ENCODE measurements at places on chromosomes 1 and 21.

- DNase-seq, result no peak
Measured at GRCh38 chr1:161502181-161502580, 3.1 kb upstream of the FCGR2A start.

DNA sequence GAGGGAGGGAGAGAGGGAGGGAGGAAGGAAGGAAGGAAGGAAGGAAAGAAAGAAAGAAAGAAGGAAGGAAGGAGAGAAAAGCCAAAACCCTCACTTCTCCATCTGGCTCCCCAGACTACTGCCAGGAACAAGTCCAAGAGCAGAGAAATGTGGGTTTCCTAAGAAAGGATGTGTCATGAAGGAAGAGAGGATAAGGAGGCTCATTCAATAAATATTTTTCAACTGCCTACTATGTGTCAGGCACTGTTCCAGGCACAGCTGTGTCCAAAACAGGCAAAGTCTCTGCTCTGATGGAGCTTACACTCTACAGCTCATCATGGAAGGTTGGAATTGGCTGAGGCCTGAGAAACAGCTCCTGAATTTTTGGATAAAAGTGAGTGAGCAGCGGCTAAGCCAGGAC lies 42.6 kb upstream of the ATP2B4 start:
- DNase-seq, result peak; percentile 39

DNA sequence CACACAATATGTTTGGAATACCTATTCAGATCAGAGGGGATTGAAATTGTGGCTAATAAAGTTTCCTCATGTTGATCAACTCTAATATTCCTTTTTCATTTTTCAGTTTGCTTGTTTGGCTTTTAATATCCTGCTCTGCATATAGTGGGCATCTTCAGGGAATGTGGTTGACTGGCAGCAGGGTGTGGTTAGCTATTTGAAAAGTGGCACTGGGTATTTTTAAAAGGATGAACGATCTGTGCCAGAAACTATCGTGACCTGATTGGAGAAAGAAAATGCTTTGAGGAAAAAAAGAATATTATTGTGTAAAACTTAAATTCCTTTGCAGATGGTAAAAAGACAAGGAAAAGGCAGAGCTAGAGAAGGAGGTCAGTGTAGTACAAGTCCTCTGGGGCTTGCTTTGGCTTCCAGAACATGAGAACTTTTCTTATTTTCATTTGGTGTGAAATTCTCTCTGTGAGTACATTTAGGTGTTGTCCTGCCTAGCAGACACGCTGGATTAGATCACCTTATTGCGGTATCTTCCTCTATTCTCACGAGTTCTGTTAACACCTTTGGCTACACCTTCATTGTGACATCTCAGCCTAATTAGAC lies 329.7 kb upstream of the SNX7 start:
- no peak for DNase-seq

- no peak for DNase-seq
Measured at GRCh38 chr1:243902100-243902499, 52.1 kb upstream of the AKT3 start.

GRCh38 chr1:185239861-185240260 lies 77.2 kb downstream of the IVNS1ABP start:
- DNase-seq, result no peak

DNA sequence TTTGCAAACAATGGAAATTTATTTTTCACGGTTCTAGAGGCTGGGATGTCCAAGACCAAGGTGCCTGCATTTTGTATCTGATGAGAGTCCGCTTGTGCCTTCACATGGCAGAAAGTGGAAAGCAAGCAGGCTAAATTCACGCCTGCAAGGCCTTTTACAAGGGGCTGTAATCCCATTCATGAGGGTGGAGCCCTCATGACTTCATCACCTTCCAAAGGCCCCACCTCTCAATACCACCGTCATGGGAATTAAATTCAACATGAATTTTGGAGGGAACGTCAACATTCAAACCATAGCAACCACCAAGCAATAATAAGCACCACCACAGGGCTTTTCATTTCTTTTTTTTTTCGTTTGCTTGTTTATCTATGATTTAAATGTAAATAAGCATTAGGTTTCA lies 115.3 kb downstream of the C1orf21 start:
- DNase-seq, result no peak

DNA sequence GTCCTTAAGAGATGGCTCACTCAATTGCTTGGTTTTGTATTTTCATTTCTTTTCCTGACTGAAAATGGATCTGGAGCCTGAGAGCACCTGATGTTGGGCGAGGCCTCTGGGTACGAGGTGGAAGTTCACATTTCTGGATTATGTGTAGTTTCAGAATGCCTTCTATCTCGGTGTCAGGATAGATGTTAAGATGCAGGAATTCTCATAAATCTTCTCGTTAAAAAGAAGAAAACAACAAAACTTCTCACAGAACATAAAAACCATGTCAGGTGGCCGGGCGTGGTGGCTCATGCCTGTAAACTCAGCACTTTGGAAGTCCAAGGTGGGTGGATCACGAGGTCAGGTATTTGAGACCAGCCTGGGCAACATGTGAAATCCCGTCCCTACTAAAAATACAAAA lies 101.8 kb downstream of the RHOU start:
- no peak for DNase-seq

DNA sequence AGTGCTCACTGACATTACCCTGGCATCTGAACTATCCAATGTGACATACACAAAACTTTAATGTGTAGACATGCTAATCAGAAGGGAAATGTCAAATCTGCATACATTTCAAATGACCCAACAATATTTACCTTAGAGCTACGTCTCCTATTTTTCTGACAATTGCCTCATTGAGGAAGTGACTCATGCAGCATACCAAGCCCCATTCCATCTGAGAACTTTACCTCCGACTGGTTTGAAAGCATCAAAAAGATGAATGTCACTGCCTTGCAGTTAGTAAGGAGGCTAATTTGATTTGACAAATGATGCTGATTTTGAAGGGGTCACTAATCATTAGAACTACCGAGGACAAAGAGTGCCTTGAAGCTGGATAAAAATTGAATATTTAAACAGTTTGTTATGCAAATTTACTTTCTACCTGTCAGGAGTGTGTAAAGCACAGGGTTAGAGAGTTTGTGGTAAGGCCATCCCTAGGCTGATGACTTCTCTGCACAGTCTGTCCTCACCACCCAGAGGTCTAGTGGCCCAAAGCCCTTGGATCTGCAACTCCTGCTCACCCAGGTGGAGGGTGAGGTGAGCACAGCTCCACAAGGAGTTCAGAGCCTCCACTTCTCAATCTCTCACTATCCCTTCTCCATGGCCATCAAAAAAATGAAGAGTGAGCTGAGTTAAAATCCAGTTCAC lies 500.3 kb upstream of the C1orf87 start:
- DNase-seq, result peak; percentile 85

DNA sequence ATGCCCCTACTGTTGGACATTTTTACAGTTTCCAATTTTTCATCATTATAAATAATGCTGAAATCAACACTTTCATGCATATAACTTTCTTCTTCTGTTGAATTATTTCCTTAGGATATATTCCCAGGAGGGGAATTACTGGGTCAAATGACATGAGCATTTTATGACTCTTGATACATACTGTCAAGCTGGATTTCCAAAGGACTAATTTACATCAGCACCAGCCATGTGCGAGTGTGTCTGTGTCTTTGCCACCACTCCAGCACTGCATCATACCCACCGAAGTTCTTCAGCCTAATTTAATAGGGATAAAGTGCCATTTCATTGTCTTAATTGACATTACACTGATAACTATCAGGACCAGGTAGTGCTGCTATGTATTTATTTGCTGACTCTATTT lies 146.7 kb downstream of the CSMD2 start:
- DNase-seq, result no peak

DNA sequence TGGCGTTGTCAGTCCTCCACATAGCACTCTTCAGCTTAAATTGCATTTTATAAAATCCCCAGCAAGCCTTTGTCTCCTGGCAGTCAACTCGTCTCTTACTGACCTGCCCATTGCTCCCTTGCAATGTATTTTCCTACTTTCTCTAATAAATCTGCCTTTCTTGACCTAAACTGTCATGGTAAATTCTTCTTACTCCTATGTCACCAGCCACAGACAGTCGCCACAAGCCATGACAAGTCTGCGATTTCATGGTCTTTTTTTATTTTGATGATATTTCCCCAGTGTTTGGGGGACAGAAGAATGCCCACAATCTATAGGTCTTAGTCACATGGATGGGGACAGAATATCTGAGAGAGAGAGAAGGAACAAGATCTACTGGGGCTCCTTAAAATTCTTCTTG lies 8.4 kb downstream of the IFNAR2 start:
- DNase-seq, result no peak

- DNase-seq, result no peak
Measured at GRCh38 chr1:33098371-33098770, 17.4 kb downstream of the AZIN2 start.

GRCh38 chr1:236072001-236072400 lies 7.1 kb upstream of the NID1 start:
- no peak for DNase-seq

DNA sequence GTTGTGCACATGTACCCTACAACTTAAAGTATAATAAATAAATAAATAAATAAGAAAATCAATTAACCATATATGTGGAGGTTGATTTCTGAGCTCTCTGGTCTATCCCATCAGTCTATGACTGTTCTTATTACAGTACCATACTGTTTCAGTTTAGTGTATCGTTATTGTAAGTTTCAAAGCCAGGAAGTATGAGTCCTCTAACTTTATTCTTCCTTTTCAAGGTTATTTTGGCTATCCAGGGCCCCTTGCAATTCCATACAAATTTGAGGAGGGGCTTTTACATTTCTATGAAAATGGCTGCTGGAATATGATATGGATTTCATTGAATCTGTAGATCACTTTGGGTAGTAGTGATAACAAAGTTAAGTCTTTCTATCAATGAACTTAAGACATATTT lies 96.9 kb upstream of the BCL9 start:
- DNase-seq, result no peak

DNA sequence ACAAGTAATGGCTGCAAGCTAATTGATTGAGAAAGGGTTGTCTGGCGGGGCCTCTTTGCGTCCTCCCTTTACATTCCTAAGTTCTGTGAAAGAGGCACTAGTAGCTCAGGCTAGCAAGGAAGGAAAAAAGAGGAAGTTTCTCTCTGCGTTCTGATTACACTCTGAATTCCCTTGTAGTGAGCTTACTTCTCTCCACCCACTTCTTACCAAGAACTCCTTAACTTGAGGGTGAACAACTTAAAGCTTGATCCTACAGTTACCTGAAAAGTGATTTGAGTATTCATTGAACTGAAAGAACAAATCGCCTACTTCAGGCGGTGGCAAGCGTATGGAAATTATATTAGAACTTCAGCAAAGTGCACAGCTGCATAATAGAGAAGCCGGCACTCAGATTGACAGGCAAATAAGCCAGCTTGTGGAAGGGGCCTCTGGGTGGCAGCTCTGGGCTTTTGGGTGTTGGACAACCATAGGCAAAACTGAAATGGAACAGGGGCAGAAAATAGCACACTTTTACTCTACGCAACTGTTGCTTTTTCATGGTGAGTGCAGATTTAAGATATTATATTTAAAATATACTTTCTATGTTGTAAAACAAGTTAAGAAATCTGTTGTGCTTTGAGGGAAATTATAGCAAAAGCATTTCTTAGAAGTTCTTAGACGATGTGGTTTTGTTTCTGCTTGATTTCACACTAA lies 464.5 kb downstream of the USP25 start:
- peak; percentile 88 for DNase-seq

GRCh38 chr1:50893466-50893865 lies 66.6 kb downstream of the FAF1 start:
- DNase-seq, result no peak

GRCh38 chr1:100806601-100807000 lies 87.1 kb downstream of the VCAM1 start:
- DNase-seq, result no peak

- no peak for DNase-seq
Measured at GRCh38 chr1:87130438-87130837, 198.2 kb upstream of the LMO4 start.

DNA sequence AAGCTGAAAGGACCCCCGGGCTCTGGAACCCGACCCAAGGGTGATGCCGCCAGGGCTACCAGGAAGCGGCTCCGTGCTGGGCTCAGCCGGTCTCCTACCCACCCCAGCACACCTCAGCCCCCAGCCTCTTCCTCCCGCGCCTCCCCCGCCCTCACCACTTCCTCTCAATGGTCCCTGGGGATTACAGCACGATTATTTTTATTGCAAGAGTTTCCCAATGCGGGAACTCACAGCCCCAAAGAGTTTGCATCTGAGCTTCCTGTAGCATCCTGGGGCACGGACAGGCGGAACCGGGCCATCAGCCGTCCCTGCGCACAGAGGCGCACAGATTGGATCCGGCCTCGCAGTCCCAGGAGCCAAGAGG lies 8.7 kb upstream of the SLX9 start:
- DNase-seq, result peak; percentile 64

DNA sequence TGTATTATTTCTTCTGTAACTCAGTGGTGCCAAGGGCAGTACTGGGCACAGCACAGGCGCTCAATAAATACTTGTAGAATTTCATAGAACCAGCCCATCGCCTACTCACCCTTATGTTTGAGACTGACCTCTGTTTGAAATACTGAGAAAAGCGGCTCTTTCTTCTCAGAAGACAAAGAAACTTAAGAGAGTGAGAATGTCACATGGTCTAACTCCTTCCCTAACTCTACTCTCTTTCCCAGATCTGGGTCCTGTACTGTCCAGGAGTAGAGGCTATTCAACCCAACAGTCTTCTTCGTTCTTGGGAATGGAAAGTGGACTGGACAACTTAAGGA lies 4.2 kb downstream of the IGSF8 start:
- DNase-seq, result no peak

- no peak for DNase-seq
Measured at GRCh38 chr1:235775246-235775860, 91.4 kb downstream of the LYST start.

- no peak for DNase-seq
Measured at GRCh38 chr1:18179009-18179408, 71.4 kb downstream of the IGSF21 start.

DNA sequence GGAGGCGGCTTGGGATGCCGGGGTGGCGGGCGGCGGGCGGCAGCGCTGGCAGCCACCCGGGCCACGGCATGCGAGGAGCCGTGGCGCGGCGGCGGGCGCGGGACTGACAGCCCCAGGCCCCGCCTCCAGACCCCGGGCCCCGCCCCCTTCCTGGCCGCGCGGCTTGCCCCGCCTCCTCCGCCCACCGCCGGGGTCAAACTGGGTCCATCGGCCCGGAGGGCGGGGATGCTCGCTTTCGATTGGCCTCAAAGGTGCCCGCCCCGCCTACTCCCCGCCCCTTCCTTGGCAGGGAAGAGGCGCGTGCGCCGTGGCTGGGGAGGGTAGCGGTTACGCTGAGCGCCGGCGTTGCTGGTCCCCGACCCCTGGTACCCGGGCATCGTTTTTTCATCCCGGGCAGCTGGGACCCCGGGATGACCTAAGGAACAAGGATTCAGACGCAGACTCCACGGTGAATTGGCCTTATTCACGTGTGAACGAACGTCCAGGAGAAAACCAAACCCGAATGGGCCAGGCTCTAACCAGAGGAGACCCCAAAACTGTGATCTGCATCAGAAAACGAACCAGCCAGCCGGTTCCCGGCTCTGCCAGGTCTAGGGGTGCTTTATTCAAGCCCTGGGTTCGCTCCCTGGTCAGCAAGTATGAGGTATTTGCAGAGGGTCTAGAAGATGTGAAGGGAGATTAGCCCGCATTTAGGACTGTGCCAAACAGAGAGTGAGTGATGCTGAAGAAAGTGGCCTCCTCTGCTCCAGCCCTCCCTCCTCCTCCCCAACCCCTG lies 117.2 kb upstream of the GUCA2B start:
- DNase-seq, result peak; percentile 93

GRCh38 chr1:243927381-243927780 lies 77.3 kb upstream of the AKT3 start:
- no peak for DNase-seq

GRCh38 chr1:18319099-18319498 lies 161.6 kb upstream of the KLHDC7A start:
- no peak for DNase-seq

All from fibroblast of pulmonary artery (primary cell).